Activated naive CD4-positive, alpha-beta T cell treated with Interleukin-2 at 50 U/mL for 16 hours (primary cell): ENCODE measurements at places on chromosomes 1 and 21.

GRCh38 chr1:32716312-32717148 lies 14.0 kb upstream of the SYNC start:
- DNase-seq = peak; percentile 45

DNA sequence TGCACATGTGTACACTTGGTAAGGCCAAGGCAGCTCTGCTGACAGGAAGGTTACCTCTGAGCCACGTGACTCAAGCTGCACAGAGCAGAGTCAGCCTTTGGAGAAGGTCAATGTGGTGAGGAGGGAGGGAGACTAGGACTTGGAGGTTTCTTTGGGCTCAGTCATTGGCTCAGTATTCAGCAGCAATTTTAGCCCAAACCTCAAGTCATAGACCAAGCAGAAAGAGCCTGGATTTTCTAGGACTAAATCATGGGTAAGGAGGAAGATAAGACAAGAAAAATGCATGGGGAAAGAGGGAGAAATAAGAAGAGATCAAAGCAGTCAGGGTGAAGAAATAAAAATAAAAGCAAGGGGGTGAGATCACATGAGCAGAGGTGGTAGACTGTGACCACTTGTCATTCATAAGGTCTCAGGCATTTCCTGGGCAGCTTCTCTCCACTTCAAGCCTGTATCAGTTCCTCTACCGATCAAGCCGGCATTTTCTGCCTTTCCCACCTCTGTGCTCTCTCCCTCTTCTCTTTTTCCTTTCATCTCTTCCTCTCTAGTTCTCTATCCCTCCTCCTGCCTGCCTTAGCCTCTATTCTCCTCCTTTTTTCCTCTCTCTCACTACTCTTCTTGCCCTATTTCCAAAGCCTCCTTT lies 51.7 kb upstream of the DUSP10 start:
- DNase-seq = no peak

GRCh38 chr1:61497013-61497412 lies 227.9 kb downstream of the TM2D1 start:
- DNase-seq = no peak

DNA sequence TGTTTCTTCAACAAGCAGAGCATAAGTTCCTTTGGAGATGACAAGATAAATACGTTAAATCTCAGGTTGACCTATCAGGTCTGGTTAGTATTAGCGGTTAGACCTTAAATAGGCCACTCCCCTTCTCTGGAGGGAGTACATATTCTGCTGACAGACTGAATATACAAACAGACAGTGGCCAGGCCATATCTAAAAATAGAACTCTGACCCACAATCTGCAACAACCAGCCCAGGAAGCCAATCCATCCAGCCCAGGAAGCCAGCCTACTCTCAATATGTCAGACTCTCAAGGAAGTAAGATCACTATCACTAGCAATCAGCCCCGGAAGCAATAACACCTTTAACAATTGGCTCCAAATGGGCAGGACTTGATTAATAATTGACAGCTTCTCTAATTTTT lies 6.7 kb downstream of the IL20 start:
- DNase-seq = no peak

DNA sequence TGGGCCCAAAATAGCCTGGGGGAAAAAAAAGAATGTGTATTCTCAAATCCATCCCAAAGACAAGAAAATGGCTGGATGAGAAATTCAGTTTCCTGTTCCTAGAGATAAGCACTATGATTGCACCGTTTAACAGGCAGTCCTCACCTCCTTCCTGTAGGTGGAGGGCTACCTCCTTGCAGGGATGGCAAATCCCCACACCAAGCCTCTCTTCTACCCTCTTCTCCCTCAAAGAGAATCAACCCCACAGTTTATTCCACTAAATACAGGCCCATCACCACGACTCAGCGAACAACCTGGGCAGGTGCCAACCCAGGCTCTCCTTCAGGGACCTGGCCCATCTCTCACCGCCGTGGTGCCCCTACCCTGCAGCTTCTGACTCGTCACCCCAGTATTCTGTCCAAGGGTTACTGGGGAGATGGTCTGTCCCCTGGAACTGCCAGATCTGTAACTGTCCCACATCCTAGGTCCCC lies 3.4 kb upstream of the CHD5 start:
- DNase-seq = no peak

GRCh38 chr1:34162852-34163766 lies 1.9 kb downstream of the CSMD2 start:
- no peak for DNase-seq
